ENCODE measurements at places on chromosomes 7 and 10.

GRCh38 chr7:94335586-94335985 is 59.1 kb upstream of the COL1A2 start:
- DNase-seq, result no peak

- DNase-seq, result no peak
These were observed 945 bp downstream of the ADD3 start for GRCh38 chr10:110008518-110009339.

DNA sequence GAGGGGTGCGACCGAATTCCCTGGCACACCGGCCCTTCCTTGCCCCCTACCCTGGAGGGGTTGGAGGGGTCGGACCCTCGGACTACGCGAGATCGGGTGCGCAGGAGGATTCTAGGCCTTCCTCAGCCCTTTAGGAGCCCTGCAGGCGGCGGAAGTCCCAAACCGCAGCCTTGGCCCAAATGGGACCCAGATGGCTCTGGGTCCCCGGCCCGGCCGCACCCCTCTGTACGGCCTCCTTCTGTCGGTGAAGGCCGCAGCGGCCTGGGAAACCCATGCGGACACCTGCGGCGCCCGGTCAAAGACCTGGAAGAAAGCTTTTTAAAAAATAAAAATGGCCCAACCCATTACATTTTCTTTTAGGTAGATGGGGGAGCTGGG is 2.4 kb upstream of the VAX1 start:
- no peak for DNase-seq

- no peak for DNase-seq
These were observed 21.4 kb downstream of the CADPS2 start for GRCh38 chr7:122864838-122865237.

DNA sequence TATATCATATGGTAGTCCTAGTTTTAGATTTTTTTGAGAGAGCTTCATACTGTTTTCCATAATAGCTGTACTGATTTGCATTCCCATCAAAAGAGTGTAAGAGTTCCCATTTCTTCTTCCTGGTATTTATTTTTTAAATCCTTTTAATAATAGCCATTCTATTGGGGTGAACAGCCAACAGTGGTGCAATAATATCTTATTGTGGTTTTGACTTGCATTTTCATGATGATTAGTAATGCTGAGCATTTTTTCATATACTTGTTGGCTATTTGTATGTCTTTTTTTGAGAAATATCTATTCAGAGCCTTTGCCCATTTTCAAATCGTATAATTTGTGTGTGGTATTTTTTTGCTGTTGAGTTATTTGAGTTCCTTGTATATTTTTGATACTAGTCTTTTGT is 167.4 kb downstream of the FZD1 start:
- no peak for DNase-seq

DNA sequence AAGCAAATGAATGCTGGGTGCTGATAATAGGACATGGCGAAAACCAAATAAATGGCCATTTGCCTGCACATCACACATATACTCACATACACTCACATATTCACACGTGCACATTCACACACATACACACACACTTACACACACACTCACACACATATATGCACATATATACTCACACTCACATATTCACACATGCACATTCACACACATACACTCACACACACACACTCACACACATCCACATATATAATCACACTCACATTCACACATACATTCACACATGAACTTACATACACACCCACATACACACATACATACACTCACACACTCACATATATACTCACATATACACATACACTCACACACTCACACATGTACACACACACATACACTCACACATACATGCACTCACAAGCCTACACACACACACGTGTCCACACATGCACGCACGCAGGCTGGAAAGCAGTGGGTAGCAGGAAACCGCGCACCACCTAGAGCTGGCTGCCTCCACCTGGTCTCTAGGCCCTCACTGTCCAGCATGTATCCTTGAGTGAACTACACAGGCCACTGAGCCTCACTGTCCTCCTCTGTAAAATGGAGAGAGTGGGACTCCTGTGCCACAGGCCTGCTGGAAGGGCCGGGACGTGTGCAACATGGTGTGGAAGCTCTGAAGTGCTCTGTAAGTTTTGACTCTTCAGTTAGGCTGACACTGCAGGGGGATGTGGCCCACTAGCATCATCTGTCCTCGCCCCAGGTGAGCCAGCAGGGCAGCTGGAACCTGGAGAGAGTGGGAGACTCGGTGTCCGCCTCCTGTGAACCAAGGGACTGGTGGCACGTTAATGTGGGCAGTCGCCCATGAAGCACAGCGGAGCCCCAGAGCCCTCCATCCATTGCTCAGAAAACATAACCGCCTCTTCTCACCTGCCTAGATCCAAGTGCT is 14.9 kb downstream of the TMEM72 start:
- no peak for DNase-seq

DNA sequence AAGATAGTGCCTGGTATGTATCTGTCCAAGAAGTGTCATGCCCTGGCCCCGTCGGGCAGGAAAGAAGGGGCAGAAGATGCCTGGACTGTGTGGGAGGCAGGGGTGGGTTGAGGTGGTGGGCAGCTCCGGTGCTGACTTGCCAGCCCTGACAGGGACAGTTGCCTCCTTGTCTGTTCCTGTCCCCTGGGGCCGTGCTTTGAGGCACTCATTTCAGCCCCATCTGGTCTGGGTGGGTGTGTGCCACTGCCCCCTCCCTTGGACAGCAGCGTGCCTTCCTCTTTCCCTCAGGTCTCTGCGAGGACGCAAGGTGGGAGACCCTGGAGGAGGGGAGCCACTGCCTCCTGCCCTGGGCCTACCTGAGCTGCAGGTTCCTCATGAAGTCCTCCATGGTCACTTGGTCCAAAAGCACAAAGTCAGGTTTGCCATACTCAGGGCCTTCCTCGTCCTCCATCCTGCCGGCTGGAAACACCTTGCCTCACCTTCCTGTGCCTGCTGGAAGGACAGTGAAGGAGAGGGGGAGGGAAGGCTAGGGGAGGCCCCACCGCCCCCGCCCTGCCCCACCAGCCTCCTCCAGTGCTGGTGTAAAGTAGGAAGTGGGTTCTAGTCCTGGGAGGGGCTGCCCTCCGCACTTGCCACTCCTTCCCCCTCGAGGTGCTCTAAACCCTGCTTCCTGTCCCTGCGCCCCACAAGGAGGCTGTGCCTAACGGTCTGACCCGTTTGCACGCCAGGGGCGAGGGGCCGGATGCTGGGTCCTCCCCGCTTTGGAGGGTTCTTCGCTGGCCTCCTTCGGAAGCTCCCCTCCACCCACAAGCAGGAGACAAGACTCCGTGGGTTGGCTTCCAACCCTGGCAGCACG is at the start of gene MYO1G:
Gene MYO1G (minus strand): TSS at position 505 of the 856 bp plus-strand sequence. CDS start 54 bp downstream, at position 451.
- peak; percentile 54 for DNase-seq

DNA sequence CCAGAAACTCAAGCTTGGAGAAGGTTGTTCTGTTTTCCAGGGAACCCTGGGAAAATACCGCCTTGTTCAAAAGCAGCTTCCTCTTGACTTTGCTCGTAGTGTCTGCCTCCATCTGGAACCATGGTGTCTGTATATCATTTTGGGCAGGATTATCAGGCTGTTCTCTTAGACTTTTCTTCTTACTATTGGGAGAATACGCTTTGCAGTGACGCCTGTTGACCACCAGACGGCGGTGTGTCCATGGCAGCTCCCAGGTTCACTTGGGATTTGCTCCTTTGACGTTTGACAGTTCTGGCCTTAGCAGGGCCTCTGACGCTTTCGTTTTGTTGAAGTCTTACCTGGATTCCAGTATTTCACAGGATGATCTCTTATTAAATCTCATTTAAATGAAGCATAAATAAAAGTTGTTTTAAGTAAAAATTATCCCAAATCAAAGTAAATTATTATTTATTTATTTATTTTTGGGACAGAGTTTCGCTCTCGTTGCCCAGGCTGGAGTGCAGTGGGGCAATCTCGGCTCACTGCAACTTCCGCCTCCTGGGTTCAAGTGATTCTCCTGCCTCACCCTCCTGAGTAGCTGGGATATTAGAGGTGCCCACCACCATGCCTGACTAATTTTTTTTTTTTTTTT is 41.8 kb upstream of the GJD4 start:
- DNase-seq, result no peak

Data from stimulated activated CD8-positive, alpha-beta memory T cell treated with anti-CD3 and anti-CD28 coated beads, Interleukin-7, amount 100 ng/mL, for 1 hour (primary cell).